ENCODE measurements at places on chromosomes 4 and X.

DNA sequence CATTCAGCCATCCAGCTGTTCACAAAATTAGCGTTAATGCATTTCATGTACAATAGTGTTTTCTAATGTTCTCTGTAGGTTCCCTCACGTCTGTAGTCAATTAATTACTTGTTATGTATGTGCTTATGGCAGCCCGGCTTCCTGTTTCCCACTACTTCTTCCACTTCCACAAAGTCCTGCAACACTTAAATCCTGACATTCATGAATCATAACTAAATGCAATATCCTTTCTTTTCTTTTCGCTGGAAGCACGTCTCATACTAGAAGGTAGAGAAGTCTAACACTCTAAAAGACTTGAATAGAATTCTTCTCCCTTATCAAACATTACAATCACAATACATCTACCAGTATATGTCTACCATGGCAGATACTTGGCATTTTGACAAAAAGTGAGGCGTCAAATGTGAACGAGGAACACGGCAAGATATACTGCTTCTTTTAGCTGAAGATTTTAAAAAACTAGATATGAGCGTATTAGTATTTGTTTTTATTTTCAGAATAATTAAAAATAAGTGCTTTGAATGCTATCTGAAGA, 239.0 kb upstream of the DIAPH2 start:
- no peak for DNase-seq

GRCh38 chr4:114674080-114674479, 75.5 kb downstream of the UGT8 start:
- DNase-seq = no peak

DNA sequence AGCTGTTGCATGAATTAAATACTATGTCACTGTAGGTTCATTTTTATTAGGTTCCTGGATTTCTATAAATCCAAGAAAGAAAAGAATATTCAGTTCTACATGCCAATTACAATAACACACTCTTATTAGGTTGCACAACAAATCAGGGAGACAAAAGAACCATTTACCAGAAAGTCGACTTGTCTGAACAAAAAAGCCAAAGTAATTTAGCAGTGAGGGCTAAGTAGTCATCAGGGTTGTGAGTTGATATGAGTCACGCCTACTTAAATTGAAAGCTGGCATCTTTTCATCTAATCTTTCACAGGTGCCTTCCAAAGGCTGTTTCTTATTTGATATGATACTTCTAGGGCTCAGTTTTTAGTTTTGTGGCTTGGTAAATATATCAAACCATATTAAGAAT, 25.4 kb upstream of the GNRHR start:
- DNase-seq = no peak

GRCh38 chr4:56804551-56804950, 16.9 kb downstream of the SPINK2 start:
- no peak for DNase-seq

DNA sequence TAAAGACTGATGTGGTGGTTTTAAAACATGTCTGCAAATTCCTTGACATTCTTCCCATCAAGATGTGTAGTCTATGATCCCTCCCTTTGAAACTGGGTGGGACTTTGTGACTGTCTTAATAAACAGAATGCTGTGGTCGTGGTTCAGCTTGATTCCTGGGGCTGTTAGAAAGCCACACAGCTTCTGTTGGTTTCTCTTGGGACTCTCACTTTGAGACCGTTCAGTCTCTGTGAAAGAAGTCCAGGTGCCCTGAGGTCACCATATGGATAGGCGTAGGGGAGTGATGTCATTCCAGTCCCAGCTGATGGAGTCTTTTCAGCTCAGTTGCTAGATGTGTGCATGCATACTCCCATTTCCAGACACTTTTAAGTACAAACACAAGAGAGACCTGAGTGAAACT, 216.6 kb downstream of the KDR start:
- DNase-seq = no peak

GRCh38 chrX:46204721-46205422, 340.3 kb downstream of the ZNF674 start:
- DNase-seq = no peak

DNA sequence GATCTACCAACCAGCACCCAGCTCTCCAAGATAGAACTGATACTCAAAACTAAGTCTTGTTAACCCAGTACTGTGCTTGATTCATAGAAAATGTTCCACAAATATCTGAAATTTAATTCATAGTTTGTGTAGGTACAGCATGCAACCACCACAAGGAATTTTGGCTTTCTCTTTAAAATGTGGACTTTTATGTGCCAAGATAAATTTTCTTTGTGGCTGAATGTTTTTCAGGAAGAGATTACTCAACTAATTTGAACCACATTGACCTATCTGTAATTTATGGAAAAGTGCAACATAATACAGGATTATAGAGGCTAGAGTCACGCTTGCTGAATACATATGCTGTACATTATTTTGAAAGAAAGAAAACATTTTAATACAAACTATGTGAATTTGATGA, 730.8 kb downstream of the IL1RAPL1 start:
- DNase-seq = no peak

DNA sequence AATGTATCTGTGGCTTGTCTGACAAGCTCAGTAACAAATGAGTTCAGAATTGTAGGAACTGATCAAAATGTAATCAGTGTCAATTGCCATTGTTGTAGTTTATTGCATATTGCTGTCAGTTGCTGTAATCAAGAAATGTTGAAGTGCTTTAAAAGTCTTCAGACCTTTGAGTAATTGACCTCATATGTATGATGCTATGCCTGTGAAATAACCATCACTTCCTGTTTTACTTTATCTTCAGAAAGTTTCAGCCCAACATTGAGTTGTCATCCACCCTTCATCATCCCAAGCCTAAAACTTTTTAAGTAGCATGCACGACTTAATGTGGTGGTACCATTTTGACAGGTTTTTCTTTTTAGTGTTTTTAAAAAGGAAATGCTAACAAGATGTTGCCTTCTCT, 212.4 kb downstream of the ARHGAP10 start:
- DNase-seq = no peak

DNA sequence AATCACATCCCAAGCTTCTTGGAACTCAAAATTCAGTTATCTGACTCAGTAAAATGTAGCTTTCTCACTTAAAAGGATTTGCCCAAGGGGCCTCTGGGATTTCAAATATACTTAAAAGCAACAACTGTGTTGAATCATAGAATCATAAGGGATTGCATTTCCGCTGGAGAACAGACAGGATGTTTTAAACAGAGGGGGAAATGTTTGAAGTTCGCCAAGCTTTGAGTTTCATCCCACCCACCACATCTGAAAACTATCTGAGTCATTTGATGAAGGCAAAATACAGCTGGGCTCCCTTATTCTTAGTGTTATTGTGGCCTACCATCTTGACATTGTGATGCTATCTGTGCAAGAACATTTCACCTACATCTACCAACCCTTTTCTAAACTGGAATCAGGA, 73.5 kb downstream of the PPP1R2C start:
- no peak for DNase-seq

GRCh38 chr4:153082322-153083301, 121.6 kb upstream of the TRIM2 start:
- DNase-seq = no peak

DNA sequence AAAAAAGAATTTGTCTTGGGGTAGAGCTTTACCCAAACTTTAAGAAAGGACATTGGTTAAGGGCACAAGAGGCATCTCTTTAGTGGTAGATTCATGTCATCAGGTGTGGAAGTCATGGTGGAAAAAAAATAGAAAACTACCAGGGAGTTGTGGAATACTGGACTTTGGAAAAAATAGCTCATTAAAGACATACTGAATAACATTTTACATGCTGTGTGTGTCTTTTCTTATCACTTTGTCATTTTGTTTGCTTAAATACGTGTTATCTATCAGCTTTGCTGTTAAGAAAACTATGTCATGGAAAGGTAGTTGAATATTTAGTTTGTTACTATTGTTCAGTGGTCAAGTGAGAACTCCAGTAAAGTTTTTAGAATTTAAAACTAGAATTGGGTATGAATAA, 147.0 kb downstream of the CCSER1 start:
- DNase-seq = no peak

GRCh38 chr4:186900984-186901383, 177.3 kb upstream of the FAT1 start:
- no peak for DNase-seq

GRCh38 chr4:182855312-182855711, 61.9 kb downstream of the DCTD start:
- DNase-seq = no peak

GRCh38 chr4:122898370-122899150, 23.8 kb downstream of the NUDT6 start:
- DNase-seq = no peak

DNA sequence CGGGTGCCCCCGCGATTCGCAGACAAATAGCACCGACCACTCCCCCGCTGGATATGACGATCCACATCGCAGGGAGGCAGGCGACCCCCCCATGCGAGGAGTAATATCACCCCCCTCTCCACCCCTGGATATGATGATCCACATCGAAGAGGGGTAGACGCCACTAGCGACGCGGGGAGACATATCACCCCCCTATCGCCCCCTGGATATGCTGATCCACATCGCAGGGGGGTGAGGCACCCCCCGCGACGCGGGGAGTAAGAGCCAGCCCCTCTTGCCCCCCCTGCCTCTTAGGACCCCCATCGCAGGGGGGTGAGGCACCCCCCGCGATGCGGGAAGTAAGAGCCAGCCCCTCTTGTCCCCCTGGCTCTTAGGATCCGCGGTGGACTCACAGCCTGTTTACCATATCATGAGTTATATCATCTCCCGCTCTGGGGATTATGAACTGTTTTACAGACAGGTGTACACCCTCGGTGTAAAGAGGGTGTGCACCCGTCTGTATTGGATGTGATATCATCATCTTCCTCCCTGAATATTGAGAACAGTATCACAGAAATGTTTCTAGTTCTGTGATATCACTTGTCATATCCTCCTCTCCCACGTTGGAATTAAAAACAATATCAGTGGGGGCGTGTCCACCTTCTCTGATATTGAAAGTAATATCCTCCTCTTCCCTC, 22.7 kb upstream of the DRD5 start:
- DNase-seq = no peak

GRCh38 chr4:75302648-75303047, 211.6 kb downstream of the RCHY1 start:
- no peak for DNase-seq

DNA sequence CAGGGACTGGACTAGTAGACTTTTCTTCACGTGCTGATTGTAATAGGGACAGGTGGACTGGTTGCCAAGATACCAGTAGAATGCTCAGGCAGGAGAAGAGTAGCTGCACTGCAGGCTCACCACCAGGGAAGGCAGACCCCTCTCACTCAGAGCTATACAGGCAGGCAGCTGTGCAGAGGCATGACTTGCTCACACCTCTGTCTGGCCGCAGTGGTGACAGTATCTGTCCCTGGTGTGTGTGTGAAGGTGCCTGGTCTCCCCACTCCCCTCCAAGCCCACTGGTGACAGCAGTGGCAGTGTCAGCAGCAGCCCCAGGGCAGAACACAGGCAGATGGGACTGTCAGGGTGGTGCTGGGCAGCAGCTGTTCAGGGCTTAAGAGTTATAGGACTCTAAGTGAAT, 140.7 kb downstream of the RPS6KA6 start:
- DNase-seq = no peak

DNA sequence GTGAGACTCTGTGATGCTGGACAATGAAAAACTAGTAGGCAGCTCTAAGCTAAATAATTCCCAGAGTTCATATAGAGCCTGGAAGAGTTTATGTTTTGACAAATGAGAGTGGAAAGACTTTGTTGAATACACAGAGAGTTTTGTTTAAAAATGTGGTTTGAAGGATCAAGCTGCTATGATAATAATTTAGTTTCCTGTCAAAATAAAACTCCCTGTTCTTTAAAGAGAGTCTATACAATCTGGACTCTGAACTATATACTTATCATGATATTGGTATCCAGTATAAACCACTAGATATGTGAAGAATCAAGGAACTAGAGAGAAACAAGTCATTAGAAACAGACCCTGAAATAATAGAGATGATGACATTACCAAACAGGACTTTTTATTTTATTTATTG, 158.6 kb downstream of the C4orf33 start:
- DNase-seq = no peak

- DNase-seq = no peak
Observed at GRCh38 chrX:151722241-151722846, 6.5 kb downstream of the FATE1 start.

DNA sequence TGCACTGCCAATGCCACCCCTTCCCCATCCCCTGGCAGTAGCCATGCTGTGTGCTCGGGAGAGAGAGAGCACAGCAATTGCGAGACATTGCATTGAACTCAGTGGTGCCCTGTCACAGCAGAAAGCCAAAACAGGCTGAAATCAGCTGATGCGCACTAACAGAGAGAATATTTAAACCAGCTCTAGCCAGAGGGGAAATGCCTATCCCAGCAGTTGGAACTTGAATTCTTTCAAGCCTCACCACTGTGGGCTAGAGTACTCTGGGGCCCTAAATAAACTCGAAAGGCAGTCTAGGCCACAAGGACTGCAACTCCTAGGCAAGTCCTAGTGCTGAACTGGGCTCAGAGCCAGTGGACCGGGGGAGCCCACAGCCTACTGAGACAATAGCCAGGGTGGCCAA, 17.7 kb upstream of the RP2 start:
- no peak for DNase-seq

DNA sequence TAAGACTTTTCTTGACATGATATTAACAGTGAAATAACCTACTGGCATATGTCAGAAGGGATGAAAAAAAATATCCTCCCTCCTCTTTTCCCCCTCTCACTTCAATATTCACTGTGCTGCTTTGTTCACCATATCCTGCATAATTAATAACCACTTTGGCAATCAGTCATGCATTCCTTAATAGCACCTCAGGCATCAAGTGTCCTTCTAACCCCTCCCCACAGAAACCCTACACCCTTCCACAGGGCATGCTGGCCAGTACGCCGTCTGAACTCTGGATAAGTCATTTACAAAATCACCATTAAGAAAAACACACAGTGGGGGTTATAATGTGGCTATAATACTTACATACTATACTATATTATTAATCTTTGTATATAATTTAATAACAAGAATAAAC, 165.9 kb downstream of the PDGFC start:
- DNase-seq = no peak

GRCh38 chr4:145828802-145829485, 109.7 kb downstream of the ZNF827 start:
- DNase-seq = no peak

GRCh38 chrX:72009731-72010130, 99.1 kb downstream of the NHSL2 start:
- DNase-seq = no peak

- DNase-seq = no peak
Observed at GRCh38 chrX:8037593-8038348, 110.6 kb upstream of the PNPLA4 start.

- DNase-seq = no peak
Observed at GRCh38 chrX:51697397-51697796, 12.9 kb upstream of the CENPVL1 start.
